ENCODE measurements at places on chromosomes 4 and X.

DNA sequence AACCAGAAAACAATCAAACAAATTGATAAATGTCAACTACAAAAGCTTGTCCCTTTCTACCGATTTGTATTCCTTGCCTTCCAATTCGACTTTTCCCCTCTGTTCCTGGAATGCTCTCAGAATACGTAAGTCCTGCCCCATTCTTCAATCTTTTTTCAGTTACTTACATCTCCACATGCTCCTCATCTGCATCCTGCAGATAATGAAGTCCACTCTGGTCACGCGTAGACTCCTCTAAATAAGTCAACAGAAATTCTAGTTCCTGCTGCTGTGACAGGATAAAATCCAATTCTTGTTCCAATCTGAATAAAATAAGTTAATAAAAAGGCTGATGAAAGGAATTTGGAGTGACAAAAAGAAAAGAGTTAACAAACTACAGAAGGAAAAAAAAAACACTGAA, 34.4 kb upstream of the RBM41 start:
- DNase-seq, result no peak

- peak; percentile 15 for DNase-seq
Observed at GRCh38 chrX:132489578-132490419, 961 bp upstream of the MBNL3 start.

GRCh38 chr4:169143335-169143734, 127.4 kb downstream of the SH3RF1 start:
- no peak for DNase-seq

GRCh38 chr4:123950530-123950929, 553.9 kb downstream of the SPRY1 start:
- DNase-seq, result no peak

DNA sequence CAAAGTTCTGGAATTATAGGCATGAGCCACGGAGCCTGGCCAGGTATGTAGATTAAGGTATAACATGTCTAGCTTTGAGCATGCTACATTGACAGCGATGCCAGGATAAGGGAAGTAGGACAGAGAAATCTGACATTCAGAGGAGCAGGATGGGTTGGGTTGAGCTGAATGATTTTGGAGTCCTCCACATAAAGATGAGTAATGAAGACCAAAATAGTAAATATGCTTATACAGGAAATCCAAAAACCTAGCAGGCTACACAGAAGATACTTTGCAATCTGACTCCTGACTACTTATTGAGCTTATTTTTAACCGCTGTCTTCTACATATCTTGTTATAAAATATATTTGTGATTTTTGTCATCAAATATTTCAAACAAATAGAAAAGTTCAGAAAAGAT, 69.7 kb downstream of the PDGFC start:
- DNase-seq, result no peak

DNA sequence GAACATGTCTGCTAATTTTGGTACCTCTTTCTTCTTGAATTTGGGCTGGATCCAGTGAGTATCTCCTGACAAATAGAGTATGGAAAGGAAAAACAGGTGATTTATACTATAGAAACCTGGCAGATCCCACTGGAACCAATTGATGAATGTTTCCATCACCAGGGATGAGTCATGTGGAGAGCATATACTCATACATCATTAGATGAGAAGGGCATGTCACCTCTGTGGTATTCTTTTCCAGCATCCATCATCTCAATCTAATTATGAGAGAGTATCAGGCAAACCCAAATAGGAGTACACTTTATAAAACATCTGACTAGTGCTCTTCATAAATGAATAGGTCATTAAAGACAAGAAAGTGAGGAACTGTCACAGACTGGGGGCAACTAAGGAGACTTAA, 90.7 kb downstream of the CLDN22 start:
- no peak for DNase-seq

GRCh38 chr4:79185526-79186045, 140.3 kb downstream of the NAA11 start:
- DNase-seq, result no peak

DNA sequence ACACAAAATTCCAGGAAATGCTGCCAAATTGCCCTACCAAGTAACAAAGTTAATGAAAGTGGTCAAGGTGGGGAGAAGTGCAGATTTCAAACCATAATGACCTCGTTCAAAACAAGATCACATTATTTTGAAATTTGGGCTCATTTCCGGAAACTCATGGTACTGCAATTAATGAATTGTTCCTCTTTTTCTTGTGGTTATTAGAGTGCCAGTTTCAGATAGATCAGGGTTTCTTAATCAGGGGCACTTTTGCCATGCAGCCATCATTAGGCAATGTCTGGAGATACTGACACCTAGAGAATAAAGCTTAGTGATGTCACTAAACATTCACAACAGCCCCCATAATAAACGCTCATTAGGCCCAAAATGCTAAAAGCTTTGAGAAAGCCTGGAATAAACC, 381.5 kb upstream of the GALNT7 start:
- DNase-seq, result no peak

GRCh38 chrX:132563976-132564375, 75.1 kb upstream of the MBNL3 start:
- peak; percentile 43 for DNase-seq

DNA sequence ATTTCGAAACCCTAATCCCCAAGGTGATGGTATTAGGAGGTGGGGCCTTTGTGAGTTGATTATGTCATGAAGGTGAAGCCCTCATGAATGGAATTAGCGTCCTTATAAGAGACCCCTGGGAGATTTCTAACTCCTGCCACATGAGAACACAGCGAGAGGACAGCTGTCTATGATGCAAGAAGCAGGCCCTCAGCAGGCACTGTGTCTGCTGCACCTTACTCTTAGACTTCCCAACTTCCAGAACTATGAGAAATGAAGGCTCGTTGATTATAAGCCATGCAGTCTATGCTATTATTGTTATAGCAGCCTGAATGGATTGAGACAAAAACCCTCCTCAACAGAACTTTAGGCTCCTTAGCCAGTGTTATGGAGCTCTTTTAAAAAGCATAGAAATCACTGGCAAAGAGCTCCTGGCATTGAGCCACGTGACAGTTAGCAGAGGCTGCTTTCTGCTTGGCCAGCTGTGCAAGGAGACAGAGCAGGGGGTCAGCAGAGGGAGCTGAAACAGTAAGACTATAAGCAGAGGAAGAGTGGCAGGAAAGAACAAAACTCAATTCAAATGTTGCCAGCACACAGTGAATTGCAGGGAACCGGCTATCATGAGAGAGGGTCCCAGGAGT, 219.2 kb upstream of the FAT1 start:
- DNase-seq, result peak; percentile 23

DNA sequence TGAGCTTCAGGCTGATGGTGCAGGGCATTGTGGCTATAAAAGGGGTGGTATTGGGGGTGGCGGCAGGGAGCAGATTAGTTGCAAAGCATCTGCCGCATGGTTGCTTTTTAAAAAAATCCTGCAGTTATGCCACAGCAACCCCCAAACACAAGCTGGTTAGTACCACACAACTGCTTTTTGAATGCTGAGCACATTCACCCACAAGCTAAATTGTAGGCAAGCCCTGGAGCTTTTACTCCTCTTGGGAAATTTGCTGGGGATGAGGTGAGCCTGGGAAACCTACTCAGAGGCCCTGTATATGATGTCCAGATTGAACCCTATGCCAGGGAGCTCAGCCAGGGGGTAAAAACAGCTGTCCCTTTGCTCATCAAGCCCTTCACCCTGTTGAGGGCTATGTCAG, 33.8 kb upstream of the TRIM2 start:
- DNase-seq, result peak; percentile 34

GRCh38 chr4:80471756-80472155, 136.2 kb downstream of the CFAP299 start:
- no peak for DNase-seq

DNA sequence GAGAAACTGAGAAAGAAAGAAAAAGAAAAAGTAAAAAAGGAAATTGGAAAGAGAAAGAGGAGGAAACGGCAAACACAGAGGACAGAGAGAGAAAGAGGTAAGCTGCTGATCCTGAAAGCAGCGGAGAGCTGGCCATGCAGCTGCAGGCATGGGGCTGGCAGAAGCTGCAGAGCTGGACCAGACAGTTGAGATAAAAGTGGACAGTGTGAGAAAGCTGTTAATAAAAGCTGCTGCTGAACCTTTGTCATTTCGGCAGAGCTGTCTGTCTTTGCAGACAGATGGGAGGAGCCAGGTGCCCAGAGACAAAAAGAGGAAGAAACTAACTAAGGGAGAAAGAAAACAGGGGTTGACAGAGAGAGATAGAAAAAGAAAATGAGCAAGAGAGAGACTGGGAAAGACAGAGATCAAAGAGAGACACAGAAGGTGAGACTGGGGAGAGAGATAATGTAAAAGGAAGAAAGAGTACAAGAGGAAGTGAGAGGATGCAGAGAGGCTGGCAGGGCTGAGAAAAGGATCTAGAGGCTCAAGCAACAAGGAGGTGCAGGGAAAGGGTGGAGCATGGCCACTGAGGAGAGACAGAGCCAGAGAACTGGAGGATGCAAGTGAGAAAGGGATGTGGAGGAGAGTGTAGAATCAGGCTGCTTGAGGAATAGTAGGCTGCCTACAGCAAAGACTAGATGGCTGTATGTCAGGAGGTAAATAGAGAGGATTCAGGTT, 376.8 kb upstream of the FGF16 start:
- DNase-seq, result no peak

GRCh38 chr4:124199185-124199584, 513.3 kb downstream of the ANKRD50 start:
- DNase-seq, result no peak

DNA sequence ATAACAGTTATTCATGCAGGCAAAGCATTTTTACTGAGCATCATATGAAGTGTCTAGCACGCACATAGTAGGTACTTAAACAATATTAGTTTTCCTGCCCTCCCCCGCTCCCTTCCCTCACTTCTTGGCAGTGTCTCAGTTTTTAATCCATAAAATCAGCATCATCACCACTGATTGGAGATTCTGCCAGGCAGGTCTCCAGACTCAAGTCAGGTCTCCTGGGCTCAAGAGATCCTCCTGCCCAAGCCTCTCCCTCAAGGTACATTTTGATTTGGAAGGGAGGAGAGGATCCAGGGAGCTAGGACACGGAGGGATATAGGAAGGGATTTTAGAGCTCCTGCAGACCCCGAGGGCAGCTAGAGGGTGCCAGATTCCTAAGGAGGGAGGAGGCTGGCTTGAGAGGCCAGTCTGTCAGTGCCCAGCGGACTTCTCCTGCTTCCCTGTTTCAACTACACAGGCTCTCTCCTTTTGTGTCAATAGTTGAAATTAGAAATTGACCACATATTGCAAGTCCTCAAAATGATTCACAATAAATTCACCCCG, 4.4 kb upstream of the FAT1 start:
- peak; percentile 15 for DNase-seq

Measured in SK-MEL-5 (cell line).